Activated CD4-positive, alpha-beta T cell treated with anti-CD3 and anti-CD28 coated beads for 36 hours (primary cell): ENCODE measurements at places on chromosomes 3 and 15.

- H3K36me3 ChIP-seq: peaks cover 45% of the 10 kb centered on the region
- H3K27ac ChIP-seq: no peak overlapping the region
- H3K4me3 ChIP-seq: no peak overlapping the region
- peaks cover 16% of the 10 kb centered on the region for H3K4me1 ChIP-seq
- no peak for DNase-seq
Observed at GRCh38 chr3:180619723-180620122, 17.8 kb downstream of the TTC14 start.

- H3K36me3 ChIP-seq: no peaks in the 10 kb centered on the region
- H3K27me3 ChIP-seq: peaks cover 4% of the 10 kb centered on the region
- H3K4me3 ChIP-seq: no peak overlapping the region
- no peak for DNase-seq
- no peaks in the 10 kb centered on the region for H3K4me1 ChIP-seq
Observed at GRCh38 chr3:126342211-126342610, 15.0 kb downstream of the KLF15 start.

DNA sequence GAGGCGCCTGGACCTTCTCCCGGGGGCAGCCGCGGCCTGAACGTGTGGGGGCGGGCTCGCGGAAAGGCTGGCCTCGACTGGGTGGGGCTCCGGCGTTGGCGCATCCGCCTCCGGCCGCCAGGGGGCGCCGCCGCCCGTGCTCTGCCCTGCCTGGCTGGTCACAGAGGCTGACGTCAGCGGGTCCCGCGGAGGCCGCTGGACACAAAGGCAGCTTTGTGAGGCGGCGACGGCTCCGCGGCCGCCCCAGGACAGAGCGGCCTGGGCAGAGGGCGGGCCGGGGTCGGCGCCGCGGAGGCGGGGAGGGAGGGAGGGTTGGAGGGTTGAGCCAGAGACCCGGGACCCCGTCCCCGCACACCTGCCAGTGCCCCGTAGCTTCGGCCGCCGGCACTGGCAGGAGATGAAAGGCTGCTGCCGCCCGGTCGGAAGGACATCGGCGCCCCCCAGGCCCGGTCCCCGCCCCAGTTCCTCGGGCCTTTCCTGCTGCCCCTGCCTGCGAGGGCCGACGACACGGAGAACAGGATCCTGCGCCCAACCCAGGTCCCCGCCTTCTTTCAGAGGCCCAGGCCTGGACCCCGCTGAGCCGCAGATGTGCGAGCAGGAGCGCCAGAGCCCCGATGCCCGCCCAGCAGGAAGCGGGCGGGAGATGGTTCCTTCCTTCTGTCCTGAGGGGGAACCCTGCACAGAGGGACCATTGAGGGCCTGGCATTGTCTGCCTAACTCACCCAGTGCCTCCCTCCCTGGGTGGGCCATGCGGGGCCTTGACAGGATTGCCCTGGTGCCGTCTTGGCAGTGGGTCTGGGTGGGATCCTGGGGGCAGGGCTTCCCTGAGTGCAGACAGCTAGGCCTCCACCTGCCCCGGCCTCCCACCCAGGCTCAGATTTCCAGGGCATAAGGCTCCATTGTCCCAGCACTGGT, 8.7 kb upstream of the SEMA3B start:
- peak overlapping the region; percentile 61 for H3K4me3 ChIP-seq
- DNase-seq: peak; percentile 94
- H3K36me3 ChIP-seq: peaks cover 18% of the 10 kb centered on the region

DNA sequence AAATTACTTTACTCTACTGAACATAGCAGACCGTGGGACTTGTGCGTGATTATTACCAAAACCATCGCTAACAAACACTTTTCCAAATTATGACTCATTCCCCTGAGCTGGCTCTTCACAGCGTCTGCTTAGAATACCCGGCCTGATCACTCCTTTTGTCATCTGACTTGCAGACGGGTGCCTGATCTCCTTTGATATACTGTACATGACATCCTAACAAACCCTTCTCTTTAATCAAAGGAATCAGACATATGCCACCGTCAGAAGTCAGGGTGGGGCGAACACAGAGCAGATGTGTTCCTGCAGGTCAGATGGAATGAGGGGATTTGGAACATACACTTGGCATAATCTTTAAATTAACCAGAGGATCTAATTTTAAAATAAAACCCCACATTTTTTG, 48.5 kb upstream of the SH3GL3 start:
- H3K4me3 ChIP-seq: no peak overlapping the region
- no peak overlapping the region for H3K27ac ChIP-seq
- no peaks in the 10 kb centered on the region for H3K36me3 ChIP-seq
- DNase-seq: no peak

DNA sequence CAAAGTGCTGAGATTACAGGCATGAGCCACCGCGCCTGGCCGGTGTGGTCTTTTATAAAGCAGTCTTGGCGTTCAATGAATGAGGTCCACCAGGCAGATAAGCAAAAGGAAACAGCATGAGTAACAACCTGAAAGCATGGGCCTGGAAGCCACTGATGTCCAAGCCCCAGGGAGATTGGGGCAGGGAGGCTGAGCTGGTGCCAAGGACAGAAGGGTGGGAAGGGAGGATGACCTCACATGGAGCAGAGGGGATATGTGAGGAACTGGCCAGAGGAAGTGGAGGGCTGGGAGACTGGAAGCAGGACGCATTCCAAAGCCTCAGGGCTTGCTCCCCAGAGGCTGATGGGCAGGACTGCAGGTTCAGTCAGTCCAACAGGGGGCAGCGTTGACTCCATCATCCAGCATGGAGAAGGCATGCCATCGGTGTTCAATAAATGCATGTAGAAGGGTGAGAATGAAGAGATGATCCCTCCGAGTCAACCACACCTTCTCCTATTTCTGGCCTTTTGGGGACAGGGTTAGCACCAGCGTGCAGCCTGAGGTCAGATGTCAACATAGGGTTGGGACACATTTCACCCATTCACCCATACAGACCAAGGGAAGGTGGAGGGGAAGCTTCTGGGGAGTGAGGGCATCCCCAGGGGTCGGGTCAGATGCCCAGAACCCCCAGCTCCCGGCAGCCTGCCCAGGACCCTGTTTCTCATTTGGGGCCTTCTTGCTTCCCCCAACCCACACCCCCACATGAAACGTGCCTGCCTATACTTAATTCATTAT, 14.8 kb downstream of the MYL3 start:
- no peaks in the 10 kb centered on the region for H3K27me3 ChIP-seq
- no peak overlapping the region for H3K4me3 ChIP-seq
- H3K27ac ChIP-seq: no peak overlapping the region
- DNase-seq: peak; percentile 74
- peaks cover 9% of the 10 kb centered on the region for H3K4me1 ChIP-seq

- no peak overlapping the region for H3K4me3 ChIP-seq
- no peak overlapping the region for H3K27ac ChIP-seq
- H3K4me1 ChIP-seq: no peaks in the 10 kb centered on the region
- peaks cover 2% of the 10 kb centered on the region for H3K27me3 ChIP-seq
Observed at GRCh38 chr3:104676241-104676640, 690.5 kb upstream of the ALCAM start.

DNA sequence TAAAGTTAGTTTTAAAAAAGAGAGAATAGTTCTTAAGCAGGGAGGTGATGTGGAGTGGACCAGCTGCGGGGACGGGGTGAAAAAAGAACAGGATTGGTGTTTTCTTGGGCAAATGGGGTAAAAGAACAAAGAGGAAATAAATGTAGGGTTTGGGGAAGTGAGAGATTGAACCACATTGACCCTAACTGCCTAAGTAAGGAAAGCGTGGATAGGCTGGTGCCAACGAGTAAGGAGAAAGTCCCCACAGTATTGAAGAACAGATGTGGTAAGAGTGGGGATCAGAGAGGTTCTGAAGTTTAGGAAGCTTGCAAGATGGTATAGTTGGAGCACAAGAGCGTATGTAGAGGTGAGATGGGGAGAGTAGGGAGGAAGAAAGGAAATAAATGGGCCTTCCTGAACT, 17.0 kb downstream of the IREB2 start:
- peaks cover 73% of the 10 kb centered on the region for H3K4me1 ChIP-seq
- peak overlapping the region; percentile 33 for H3K27ac ChIP-seq
- no peak for DNase-seq
- no peaks in the 10 kb centered on the region for H3K27me3 ChIP-seq
- H3K36me3 ChIP-seq: peaks cover 22% of the 10 kb centered on the region

- no peak for DNase-seq
- no peak overlapping the region for H3K4me3 ChIP-seq
- no peaks in the 10 kb centered on the region for H3K36me3 ChIP-seq
- H3K27ac ChIP-seq: no peak overlapping the region
- H3K4me1 ChIP-seq: no peaks in the 10 kb centered on the region
- no peaks in the 10 kb centered on the region for H3K27me3 ChIP-seq
Observed at GRCh38 chr3:79473993-79474392, 293.8 kb downstream of the ROBO1 start.

DNA sequence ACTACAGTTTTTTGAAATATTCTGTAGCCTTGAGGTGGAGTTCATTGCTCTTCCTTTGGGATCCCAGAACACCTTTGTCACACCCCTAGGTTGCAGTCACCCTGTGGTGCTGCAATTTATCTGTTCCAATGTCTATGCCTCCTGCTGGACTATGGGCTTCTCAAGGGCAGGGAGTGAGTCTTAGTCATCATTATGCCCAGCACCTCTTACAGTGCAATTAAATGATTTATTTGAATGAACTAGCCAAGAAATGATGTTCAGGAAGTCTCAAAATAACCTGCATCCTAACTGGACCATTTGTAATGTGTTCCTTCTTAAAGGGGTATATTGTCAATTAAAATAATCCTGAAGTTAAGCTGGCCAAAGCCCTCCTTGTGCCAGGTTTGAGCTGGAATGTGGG, 28.5 kb downstream of the SHC4 start:
- peaks cover 25% of the 10 kb centered on the region for H3K27me3 ChIP-seq
- no peak for DNase-seq
- H3K36me3 ChIP-seq: peaks cover 2% of the 10 kb centered on the region

DNA sequence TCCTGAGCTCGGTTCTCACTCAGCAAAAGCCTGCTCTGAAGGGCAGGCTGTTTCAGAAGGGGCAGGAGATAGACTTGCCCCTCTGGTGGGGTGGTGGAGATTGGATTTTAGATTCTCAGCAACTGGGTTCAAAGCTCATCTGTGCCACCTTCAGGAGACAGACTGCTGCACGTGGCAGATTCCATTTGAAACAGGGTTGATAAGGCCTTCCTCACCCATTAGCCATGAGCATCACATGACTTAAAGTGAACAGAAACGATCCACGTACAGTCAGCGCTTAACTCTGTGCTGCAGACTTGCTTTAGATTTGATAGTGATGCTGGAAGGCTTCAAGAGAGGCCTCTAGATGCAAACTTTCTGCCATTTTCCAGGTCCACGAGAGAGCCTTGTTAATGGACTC, 35.0 kb upstream of the MGLL start:
- H3K27ac ChIP-seq: no peak overlapping the region
- no peak overlapping the region for H3K4me3 ChIP-seq
- H3K4me1 ChIP-seq: no peaks in the 10 kb centered on the region
- no peaks in the 10 kb centered on the region for H3K27me3 ChIP-seq

- peaks cover 14% of the 10 kb centered on the region for H3K36me3 ChIP-seq
- no peak overlapping the region for H3K4me3 ChIP-seq
- DNase-seq: no peak
- peaks cover 32% of the 10 kb centered on the region for H3K4me1 ChIP-seq
- no peaks in the 10 kb centered on the region for H3K27me3 ChIP-seq
Observed at GRCh38 chr3:4748701-4749378, 230.4 kb upstream of the BHLHE40 start.

DNA sequence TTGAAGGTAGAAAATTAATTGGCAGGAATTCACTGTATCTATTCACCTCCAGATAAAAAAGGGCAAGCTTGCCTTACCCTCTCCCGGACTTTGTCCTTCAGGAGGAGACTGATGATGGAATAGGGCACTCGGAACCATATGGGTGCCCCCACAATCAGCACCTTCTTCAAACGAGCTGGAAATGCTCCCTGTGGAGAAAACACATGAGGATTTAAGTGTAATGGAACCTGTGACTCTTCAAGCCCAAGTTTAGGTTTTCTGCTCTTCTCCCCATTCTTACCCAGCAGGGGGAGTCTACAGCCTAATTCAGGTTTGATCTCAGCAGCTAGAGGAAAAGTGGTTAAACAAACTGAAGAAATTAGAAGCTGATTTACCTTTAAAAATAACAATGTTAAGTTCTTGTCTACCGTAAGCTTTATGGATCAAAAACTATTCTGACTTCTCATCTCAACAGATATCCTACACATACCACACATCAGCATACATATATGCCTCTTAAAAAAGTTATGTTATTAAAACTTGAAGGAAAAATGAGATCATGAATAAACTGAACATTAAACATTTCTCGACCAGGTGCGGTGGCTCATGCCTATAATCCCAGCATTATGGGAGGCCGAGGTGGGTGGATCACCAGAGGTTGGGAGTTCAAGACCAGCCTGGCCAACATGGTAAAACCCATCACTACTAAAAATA, 57.5 kb upstream of the SIN3A start:
- peaks cover 8% of the 10 kb centered on the region for H3K36me3 ChIP-seq
- H3K4me3 ChIP-seq: no peak overlapping the region
- DNase-seq: peak; percentile 13
- H3K27me3 ChIP-seq: no peaks in the 10 kb centered on the region
- no peak overlapping the region for H3K27ac ChIP-seq

GRCh38 chr15:85627213-85627935, 167.4 kb downstream of the KLHL25 start:
- no peak overlapping the region for H3K4me3 ChIP-seq
- H3K27ac ChIP-seq: peak overlapping the region; percentile 19
- DNase-seq: no peak

DNA sequence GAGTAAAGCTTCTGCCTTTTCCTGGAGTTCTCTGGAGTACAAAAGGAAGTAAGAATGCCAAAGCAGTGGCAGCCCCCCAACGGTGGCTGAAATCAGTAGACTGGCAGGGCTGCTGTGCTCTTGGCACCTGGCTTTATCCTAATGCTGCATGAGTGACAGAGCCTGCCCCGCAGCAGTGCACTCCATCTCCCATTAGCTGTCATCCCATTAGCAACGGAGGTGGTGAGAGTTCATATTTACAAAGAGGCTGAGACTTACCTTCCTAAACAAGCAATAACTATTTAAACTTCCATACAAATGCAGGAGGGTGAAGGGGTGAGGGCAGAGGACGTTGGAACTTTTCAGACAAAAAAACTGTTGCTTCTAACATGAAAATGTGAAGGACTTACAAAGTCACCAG, 51.9 kb downstream of the SERPINI1 start:
- H3K36me3 ChIP-seq: no peaks in the 10 kb centered on the region
- no peaks in the 10 kb centered on the region for H3K4me1 ChIP-seq
- H3K27ac ChIP-seq: no peak overlapping the region
- H3K27me3 ChIP-seq: no peaks in the 10 kb centered on the region
- no peak overlapping the region for H3K4me3 ChIP-seq

GRCh38 chr3:194100856-194101390, 35.0 kb upstream of the HES1 start:
- H3K27me3 ChIP-seq: peaks cover 16% of the 10 kb centered on the region
- no peaks in the 10 kb centered on the region for H3K36me3 ChIP-seq

DNA sequence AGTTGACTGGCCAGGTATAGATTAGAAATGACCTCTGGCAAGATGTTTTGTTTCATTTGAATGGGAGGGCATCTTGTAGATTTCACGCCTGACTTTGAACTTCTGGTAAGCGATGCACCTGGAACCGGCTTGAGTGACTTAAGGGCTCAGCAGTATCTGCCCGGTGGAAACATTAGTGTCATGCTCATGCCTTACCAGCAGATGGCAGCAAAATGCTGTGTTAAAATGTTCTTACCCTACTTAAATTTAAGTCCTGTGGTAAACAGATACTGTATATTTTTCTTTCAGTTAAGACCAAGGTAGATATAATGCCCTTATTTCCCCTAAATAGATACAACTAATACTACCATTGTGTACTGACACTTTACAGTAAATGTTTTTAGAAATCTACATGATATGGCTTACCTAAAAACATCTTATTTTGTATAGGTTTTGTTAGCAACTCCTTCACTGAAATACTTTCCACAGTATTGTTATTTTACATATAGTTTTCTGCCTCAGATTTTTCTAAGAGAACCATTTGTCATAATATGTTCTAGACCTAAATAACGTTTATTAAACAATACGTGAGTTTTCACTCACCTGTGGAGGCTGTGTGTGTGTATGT, 25.5 kb downstream of the ASB7 start:
- peaks cover 20% of the 10 kb centered on the region for H3K36me3 ChIP-seq
- DNase-seq: peak; percentile 72
- no peak overlapping the region for H3K27ac ChIP-seq
- H3K4me1 ChIP-seq: peaks cover 12% of the 10 kb centered on the region
